Activated CD4-positive, alpha-beta T cell treated with anti-CD3 and anti-CD28 coated beads, Interleukin-2, Interleukin-4, amounts not matched to agents 100 ng/mL and 50 ng/mL, durations not matched to agents 16 hours and 8 hours (primary cell): ENCODE measurements at places on chromosomes 2 and 18.

GRCh38 chr18:55430026-55430425 lies 158.0 kb downstream of the TCF4 start:
- DNase-seq = no peak

- no peak for DNase-seq
Observed at GRCh38 chr2:85929096-85930050, 40.6 kb upstream of the ST3GAL5 start.

GRCh38 chr18:33828949-33829348 lies 250.9 kb downstream of the ASXL3 start:
- DNase-seq = no peak

DNA sequence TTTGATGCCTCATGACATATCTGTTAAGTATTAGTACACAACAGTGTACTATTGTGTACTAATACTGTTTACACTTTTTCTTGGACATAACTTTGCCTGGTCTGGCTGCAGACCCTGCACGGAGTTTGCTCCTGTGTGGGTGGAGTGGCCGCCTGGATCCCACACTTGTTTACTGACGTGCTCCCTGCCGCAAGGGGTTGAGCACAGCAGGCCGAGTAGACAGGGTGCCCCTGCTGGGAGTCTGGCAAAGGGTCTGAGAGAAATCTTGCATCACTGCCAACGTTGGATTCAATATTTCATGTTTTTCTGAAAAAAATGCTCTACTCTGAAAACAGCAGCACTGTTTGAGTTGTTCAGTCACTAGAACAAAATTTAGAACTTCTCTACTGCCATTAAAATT lies 59.0 kb downstream of the PDK1 start:
- DNase-seq = no peak
